ENCODE measurements at places on chromosomes 16 and 17.
A peak's percentile ranks its signal among the peaks of the same experiment; 100 is the strongest.

- peak; percentile 76 for DNase-seq
These were observed at the start of gene ARMC7 for GRCh38 chr17:75109407-75110233. ARMC7 (plus strand) TSS chr17:75109969; CDS start chr17:75110289, 320 bp downstream.

- no peak for DNase-seq
These were observed 32.9 kb downstream of the BAHCC1 start for GRCh38 chr17:81428121-81428515.

GRCh38 chr17:42309986-42310786, 21.9 kb downstream of the STAT5A start:
- DNase-seq = no peak

GRCh38 chr17:673200-673681, 41.4 kb downstream of the VPS53 start:
- DNase-seq = no peak

DNA sequence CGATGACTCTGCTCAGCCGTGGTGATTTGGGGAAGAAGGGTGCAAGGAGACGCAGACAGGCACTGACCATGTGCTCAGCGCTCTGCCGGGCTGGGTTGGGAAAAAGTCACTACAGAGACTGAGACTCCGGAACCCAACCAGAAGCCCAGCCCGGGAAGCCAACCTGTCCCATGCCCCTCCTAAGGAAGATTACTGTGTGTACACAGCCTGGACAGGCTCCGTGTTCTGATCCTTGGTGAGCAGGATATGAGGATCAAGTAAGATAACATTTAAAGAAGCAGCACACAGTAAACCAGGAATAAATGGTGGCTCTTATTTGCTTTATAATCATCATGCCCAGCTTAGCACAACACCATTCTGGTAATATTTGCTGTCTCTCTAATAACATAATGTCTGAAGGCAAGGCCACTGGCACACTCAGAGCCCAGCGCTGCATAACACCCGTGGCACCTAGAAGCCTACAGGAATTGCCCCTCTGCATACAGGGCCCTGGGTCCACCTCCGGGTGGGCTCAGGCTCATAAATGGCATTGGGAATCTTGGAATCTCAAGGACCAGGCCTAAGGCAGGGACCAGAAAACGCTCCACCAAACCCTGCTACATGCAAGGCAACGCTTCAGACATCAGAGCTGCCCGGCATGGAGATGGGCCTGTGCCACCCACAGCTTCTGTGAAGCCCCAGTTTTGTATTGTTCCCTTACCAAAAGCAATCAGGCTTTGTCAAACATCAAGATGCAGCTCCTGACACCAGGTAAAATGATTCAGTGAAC, 113.5 kb downstream of the DYNLRB2 start:
- DNase-seq = no peak

- no peak for DNase-seq
These were observed 52.9 kb downstream of the ANKRD11 start for GRCh38 chr16:89437251-89437987.

DNA sequence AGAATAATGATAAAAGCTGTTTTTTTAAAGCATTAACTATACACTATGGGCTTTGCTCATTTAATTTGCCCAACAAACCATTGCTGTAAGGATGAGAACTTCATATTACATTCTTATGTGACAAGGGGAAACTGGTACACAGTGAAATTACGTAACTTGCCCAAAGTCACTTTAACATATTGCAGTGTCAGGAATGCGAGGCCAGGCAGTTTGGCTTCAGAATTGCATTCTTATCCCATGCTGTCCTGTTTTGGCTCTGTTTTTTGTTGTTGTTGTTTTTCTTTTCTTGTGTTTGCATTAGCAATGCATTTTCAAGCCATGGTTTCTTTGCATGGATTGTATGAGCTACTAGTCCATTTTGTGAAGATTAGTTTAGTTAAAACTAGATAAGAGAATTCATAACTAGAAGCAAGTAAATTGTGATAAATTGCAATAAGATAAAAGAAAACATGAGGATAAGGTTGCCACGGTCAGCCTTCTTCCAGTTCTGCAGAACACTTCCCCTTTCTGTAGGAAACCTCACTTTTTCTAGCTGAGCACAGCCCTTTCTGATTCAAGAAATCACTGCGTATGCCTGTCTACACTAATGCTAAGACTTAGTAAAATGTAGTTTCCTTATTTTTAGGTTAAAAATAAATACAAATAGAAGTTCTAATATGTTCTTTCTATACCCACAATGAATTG, 221.3 kb upstream of the KCNJ16 start:
- DNase-seq = no peak

DNA sequence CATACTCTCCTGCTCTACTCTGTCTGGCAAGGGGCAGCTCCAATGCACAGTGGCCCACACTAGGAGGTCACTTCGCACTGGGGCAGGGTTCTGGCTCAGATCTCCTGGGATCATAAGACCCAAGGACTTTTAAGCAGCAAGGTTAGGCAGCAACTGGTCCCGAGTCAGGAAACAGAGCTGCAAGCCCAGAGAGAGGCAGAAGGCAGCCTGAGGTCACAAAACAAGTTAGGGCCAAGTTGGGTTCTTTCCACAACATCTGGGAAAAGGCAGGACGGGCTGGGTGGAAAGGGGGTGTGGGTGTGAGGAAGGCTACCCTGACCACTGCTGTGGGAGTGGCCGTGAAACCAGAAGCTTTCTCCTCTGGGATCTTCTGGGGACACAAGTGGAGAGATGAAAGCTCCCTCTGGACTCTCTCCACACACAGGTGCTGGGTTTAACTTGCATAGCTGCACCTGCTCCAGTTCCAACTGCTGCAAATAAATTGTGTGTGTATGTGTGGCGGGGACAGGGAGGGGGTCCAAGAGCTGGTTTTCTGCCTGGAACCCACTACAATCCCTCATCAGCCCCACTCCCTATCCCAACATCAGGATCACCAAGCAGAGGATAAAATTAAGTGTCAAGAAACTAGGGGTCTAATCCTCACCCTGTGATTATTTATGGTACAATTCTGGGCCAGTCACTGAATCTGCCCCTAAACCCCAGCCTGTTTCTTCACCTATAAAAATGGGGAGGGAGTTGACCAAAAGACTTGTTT, 8.0 kb upstream of the TSPOAP1 start:
- DNase-seq = no peak

GRCh38 chr17:238964-239259, 57.5 kb upstream of the DOC2B start:
- DNase-seq = no peak

- peak; percentile 53 for DNase-seq
These were observed 30.8 kb downstream of the USP10 start for GRCh38 chr16:84730406-84731106.

GRCh38 chr17:70629902-70630301, 460.6 kb downstream of the KCNJ2 start:
- DNase-seq = no peak

- no peak for DNase-seq
These were observed 15.4 kb downstream of the DNAAF8 start for GRCh38 chr16:4749700-4750257.

GRCh38 chr16:27436921-27437650, 35.1 kb downstream of the IL21R start:
- no peak for DNase-seq

DNA sequence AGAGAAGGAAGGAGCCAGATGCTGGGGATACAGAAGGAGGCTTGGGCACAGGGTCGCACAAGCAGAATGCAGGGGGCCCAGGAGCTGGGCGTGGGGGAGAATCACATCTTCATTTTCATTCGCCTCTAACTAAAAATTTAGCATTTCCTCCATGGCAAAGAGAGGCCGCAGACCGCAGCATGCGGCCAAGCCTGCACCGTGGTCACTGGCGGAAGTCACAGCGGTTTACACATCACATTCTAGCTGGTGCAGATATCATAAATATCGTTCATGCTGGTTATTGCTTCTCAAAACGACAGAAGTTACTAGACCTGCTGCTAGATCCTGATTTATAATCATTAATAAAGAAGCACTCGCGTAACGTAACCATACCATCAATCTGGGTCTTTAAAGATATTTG, 162.0 kb downstream of the NTN1 start:
- DNase-seq = no peak

GRCh38 chr17:76356803-76357456, 3.2 kb upstream of the PRPSAP1 start:
- DNase-seq = no peak

DNA sequence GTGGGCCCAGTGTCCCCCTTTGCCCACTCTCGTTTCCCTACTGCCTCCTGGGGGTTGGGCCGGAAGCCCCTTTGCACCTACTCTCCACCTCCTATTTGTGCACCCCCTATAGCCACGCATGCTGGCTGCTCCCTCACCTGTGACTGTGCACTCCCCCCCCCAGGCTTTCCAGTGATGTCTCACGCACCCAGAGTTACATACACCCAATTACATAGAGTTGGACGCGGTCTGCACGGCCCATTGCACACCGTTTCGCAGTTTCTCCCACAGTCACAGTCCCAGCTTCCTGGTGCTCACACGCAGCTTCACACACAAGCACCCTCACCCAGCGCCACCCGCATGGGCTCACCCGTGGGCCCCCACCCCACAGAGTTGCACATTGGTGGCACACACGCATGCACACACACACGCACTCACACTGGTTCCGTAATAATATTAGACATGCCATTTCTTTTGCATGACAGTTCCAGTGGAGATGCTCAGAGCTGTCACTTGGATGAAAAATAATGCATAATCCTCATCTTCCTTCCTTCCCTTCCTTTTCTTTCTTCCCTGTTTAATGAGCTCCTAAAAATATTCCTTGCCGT, 21.5 kb upstream of the C1QL1 start:
- no peak for DNase-seq

GRCh38 chr17:43365356-43365755, 33.4 kb upstream of the ARL4D start:
- no peak for DNase-seq

DNA sequence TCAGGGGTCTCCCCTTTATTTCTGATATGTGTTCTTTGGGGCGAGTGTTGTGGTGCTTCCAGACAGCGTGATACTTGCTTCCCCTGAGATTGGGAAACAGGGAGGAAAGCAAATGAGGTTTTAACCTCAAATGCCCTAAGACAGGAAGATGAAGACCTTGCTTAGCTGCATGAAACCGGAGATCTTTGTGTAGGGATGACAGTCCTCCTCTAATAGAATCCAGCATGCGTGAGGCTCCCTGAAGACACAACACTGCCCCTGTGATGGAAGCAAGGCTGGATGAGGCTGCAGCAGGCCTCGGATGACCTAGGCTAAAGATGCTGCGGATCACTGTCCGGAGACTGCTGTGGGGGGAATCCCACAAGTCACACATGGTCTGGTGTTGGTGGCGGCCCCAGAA, 491.0 kb downstream of the CDH13 start:
- DNase-seq = no peak

- no peak for DNase-seq
These were observed 238.4 kb downstream of the SHISA9 start for GRCh38 chr16:13139661-13140241.

DNA sequence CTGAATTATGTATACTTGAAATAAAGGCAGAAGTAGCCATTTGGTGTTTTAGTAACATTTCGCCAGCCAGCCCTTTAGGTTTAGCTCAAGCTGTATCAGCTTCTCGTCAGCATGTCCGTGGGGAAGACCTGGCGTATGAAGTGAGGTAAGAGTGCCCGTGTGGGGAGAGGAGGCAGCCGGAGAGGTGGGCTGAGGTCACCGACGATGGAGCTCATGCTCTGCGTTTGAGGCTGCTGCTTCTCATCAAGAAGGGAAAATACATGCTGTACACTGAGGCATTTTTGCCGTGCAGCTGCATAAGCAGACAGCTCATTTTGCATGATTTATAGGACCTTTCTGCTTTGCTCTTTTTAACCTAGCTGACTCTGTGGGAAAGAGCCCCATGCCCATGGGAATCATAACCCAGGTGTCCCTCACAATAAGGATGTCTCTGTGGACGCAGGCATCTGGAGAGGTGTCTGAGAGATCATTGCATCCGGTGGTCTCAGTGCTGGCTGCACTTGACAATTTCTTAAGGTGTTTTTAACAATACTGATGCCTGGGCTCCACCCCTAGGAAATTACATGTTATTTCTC, 179.1 kb downstream of the ABCC12 start:
- DNase-seq = no peak

DNA sequence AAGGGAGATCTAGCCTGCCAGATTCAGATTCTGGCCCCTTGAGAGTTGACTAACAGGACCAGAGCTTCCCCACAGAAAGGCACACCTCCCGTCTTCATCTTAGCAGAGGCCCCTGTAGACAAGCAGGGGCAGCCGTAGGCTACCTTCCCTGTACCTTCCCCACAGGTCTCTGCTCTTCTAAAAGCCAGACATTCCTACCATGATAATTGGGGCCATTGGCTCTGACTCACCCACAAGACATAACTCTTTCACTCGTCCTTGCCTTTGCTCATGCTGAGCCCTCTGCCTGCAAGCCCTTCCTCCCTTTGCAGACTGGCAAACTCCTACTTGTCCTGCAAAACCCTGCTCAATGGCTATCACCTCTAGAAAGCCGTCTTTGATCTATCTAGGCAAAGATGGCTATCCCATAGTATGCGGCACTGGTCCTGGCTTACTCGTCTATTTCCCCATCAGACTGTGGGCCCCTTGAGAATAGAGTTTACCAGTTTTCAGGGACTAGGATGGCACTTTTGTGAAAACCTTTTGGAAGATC, 43.8 kb downstream of the PIMREG start:
- no peak for DNase-seq

GRCh38 chr16:81676883-81677737, 102.0 kb upstream of the PLCG2 start:
- DNase-seq = no peak

- no peak for DNase-seq
These were observed 158.4 kb downstream of the KCNJ2 start for GRCh38 chr17:70327723-70328122.

DNA sequence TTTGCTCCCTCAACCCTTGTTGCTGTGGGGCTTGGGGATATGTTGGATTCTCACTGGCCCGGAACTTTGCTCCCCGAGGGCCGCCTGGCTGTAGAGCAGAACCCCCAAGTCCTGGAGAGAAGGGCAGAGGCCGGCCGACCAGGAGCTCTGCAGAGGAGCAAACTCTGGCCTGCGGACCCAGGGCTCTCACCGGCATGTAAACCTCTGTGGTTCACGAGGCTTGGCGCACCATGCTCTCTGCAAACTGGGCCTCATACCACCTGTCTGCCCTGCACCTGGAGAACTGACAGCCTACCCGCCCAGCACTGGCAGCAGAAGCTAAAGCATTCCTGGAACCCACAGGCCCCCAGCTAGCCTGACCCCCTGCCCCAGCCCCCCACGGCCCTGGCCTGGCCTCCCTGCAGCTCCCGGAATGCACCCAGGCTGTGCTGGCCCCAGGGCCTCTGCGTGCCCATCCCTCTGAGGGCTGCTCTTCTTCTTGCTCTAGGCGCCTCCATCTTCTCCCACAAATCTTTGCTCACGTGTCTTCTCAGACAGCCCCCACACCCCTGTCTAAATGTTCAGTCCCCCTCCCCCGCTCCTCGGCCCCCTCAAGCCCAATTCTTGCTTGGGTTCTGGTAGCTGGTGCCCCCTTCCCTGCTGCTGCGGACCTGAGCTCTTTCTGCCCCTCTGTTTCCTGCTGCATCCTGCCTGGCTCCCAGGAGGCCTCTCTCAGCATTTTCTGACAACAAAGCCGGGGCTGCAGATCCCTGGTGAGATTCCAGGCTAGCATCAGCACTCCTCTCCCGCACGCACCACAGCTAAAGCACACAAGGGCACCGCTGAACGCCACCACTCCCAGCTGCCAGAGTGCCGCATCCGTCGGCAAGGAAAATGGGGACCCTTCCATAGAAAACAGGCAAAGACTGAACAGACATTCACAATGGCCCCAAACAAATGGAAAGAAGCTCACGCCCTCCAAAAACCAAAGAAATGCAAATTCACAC, 23.3 kb downstream of the ACTG1 start:
- DNase-seq = no peak

GRCh38 chr16:27721531-27722181, 171.7 kb downstream of the KATNIP start:
- DNase-seq = no peak
